ENCODE measurements at places on chromosomes 3 and 15.

- DNase-seq = no peak
Observed at GRCh38 chr3:139561959-139562676, 22.6 kb upstream of the RBP1 start.

GRCh38 chr3:11140713-11141104 lies 13.6 kb upstream of the HRH1 start:
- no peak for DNase-seq

DNA sequence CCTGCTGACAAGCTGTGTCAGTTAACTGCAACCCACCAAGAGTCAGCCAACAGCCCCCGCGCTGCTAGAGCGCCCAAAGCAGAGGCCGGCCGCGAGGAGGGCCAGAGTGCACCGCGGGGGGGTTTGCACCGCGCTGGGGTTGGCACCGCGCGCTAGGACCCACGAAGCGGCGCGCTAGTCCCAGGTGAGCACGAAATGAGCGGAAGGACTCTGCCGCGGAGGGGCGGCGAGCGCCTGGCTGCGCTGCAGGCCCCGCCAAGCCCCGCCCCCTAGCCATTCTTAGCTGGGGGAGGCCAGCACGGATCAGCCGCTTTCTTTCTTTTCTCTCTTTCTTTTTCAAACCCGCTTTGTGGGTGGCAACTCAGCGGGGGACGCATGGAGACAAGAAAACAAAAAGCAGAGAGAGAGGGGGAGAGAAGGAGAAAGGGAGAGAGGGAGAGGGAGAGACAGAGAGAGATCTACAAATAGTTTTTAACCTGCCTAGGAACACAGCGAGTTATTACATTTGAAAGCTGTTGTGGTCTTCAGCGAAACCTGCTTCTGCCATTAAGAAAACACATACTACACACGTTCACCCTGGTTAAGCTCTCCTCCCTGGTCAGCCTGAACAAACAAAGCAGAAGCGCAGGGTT lies 6.9 kb upstream of the FOXB1 start:
- no peak for DNase-seq

DNA sequence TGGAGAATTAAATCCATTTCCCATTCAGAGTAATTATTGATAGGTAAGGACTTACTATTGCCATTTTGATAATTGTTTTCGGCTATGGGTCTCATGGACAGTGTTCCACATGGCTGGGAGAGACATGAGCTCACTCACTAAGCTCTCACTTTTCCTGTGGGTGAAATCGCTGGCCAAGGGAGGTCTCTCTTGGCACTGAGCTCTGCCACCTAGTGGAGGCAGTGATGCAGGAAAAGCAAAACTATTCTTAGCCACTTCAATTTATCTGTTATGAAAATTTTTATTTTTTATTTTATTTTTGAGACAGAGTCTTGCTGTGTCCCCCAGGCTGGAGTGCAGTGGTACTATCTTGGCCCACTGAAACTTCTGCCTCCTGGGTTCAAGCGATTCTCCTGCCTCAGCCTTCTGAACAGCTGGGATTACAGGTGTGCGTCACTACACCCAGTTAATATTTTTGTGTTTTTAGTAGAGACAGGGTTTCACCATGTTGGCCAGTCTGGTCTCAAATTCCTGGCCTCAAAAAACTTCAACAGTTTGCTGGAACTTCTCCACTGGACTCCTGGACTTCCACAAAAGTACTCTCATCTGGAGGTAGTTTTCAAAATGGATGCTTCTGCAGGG lies 4.7 kb upstream of the RNF13 start:
- DNase-seq = peak; percentile 19

DNA sequence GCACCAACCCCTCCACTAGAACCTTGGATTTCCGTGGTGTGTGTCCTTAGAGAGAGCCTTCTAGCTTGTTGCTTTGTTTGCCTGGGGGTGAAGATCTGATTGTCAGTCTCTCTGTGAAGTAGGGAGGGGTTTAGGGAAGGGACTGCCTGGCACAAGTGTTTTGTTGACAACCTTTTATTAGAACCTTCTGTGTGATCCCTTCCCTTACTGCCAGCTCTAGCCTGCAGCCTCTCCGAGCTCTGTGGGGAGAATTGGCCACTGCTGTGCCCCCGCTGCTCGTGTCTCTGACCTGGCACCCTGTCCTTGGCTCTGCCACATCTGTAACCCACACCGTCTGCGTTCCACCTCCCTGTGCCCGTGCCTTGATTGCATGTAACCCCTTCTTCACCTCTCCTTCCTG lies 30.9 kb upstream of the PCSK6 start:
- no peak for DNase-seq

- DNase-seq = no peak
Observed at GRCh38 chr3:54188176-54188791, 65.9 kb downstream of the CACNA2D3 start.

GRCh38 chr3:16994854-16995525 lies 110.2 kb downstream of the PLCL2 start:
- DNase-seq = no peak

- DNase-seq = no peak
Observed at GRCh38 chr3:196350067-196350466, 11.9 kb upstream of the TM4SF19 start.

- DNase-seq = no peak
Observed at GRCh38 chr3:53137835-53138446, 7.7 kb upstream of the RFT1 start.

- no peak for DNase-seq
Observed at GRCh38 chr3:170323331-170323730, 34.2 kb upstream of the SKIL start.

GRCh38 chr15:51499379-51499976 lies 123.1 kb downstream of the DMXL2 start:
- DNase-seq = no peak

GRCh38 chr3:30691249-30691880 lies 85.0 kb downstream of the TGFBR2 start:
- no peak for DNase-seq

DNA sequence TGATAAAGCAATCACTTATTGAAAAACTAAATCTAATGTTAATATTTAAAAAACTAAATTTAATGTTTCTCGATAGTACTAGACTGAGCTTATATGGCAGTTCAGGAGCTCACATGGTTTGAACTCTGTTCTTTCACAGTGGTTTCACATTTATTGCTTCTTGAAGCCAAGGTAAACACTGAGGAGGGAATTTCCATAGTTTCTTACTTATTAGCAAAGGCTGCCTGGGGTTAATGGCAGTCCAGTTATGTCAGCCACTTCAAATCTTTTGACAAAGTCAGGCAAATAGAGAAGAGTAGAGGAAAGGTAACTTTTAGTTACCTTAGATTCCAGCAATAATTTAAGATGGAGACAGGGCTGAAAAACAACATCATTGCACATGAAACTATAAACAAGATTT lies 831.5 kb downstream of the ROBO2 start:
- no peak for DNase-seq

All from activated T-helper 1 cell treated with anti-CD3 and anti-CD28 coated beads, Interleukin-2, amount 50 U/mL, for 16 hours (primary cell).